Amniotic stem cell (primary cell): ENCODE measurements at places on chromosomes 13 and 19.
A peak's percentile ranks its signal among the peaks of the same experiment; 100 is the strongest.

GRCh38 chr19:57071444-57071843 lies 48.3 kb upstream of the USP29 start:
- no peak for DNase-seq

DNA sequence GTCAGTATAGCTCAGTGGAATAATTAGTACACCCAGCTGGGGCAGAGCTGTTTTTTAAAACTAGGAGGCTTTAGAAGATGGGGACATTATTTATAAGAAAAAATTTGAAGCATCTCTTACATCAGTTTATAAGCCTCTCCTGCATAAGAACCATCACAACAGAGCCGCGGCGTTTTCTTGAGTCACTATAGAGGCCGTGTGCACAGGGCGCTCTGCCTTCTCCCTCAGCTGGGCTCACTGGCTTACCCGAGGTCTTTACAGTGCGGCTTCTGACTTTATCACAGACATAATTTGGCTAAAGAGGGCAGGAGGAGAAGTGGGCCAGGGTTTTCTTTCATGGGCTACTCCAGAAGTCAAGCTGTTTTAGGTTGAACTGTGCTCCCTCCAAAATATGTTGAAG lies 135.5 kb upstream of the RNF113B start:
- DNase-seq: no peak

GRCh38 chr19:35247526-35248309 lies 1.1 kb upstream of the LSR start:
- DNase-seq: no peak

GRCh38 chr19:56080669-56081401 lies 40.3 kb downstream of the ZNF787 start:
- peak; percentile 54 for DNase-seq

- peak; percentile 84 for DNase-seq
Measured at GRCh38 chr19:35612559-35613321, at the start of gene HAUS5. Gene HAUS5, plus strand, starts transcription at chr19:35612735. Its CDS starts 60 bp downstream, at chr19:35612795.

DNA sequence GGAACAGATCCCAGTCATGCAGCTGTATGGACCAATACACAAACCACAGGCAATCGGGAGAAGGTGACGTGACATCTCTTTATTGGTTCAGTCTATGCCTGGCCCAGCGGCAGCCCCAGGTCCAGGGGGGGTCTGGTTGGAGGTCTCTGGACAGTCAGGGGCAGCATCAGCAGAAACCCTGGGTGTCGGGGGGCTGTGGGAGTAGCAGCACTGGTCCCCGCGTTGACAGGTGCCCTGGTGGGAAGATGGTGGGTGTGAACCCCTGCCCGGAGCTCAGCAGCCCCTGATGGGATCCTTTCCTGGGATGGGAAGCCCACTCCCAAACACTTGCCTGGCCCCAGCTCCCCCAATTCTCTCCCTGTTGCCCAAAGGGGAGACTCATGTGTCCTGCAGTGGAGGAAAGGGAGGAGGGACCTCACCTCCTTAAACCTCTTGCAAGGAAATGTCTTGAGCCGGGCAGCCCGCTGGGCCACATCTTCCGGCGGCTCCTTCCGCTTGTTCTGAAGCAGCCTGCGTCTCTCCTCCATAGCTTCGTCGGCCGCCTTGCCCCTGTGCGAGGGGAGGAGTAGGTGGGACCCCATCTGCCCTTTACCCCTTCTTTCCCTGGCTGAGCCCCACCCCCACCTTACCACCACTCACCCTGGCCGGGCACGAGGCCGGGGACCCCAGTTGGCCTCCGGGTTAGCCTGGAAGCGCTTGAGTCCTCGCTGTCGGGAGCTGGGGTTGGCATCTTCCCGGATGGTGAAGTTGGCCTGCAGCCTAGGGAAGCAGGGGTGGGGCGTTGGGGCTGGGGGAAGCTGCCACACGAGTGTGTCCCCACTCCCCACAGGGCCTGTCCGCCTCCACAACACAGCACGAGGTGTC lies 2.4 kb upstream of the LYL1 start:
- no peak for DNase-seq

- no peak for DNase-seq
Measured at GRCh38 chr13:68987585-68987984, 1120.0 kb upstream of the ATXN8OS start.

GRCh38 chr19:6501740-6502648 lies at the start of gene TUBB4A:
Gene TUBB4A, minus strand, starts transcription at chr19:6502309. Its CDS starts 97 bp downstream, at chr19:6502212.
- DNase-seq: no peak

DNA sequence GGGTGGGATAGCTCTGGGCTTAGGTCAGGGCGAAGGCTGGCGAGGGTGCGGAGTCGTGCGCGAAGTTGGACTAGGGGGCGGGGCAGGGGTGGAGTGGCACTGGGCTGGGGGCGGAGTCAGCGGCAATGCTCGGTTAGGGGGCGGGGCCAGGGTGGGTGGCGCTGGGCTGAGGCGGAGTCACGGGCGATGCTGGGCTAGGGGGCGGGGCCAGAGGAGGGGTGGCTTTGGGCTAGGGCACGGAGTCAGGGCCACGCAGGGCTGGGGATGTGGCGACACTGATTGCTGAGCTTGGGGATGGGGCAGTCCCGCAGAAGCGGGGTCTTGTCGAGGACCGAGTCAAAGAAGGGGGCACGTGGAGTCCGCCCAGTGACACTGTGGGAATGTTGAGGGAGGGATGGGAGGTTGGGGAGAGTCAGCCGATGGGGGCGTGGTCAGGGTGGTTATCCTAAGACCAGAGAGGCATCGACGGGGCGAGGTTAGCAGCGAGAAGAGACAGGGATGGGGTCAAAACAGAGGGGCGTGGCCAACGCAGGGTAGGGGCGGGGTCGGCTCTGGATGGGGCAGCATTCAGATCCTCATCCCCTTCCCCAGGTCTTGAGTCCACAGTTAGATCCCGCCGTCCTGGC lies 8.7 kb downstream of the HOMER3 start:
- DNase-seq: no peak

- no peak for DNase-seq
Measured at GRCh38 chr19:22422211-22422610, at the start of gene ZNF98. Gene ZNF98, minus strand, starts transcription at chr19:22422346. Its CDS starts 122 bp downstream, at chr19:22422224.

DNA sequence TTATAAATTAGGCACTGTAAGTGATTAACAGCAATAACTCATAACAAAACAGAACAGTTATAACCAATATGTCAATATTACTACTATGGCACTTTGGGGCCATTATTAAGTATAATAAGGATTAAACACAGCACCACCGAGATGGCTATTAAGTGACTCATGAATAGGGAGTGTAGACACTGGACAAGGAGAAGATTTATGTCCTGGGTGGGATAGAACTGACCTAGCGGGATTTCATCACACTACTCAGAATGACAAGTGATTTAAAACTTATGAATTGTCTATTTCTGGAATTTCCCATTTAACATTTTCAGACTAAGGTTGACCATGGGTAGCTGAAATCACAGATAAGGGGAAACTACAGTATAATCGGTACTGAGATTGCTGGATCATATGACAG lies 79.0 kb upstream of the SLC7A1 start:
- DNase-seq: no peak

DNA sequence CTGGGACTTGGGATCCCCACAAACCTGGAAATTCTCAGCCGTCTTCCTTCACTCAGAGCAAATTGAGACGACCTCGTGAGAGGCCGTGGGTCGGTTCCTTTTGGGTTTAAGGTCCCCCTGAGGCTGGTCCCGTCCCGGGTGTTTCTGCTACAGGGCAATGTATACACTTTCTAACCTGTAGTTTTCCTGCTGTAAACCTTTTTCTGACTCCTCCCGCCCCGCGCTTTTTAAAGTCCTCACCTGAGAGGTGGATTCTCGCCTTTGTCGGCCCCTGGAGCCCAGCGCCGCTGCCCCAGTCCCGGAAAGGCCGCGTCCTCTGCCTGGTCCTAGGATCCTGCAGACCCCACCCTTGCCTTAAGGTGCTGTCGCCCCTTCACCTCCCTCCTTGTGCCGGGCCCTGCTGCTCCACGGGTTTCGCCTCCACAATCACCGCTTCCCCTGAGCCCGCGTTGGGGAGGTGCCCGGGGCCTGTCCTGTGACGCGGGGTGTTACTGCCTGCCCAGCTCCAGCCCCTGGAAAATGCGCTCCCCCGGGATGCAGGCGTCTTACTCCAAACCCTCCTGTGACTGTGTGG lies 391 bp downstream of the ZNF761 start:
- DNase-seq: no peak

GRCh38 chr13:51740698-51741097 lies 63.3 kb downstream of the DHRS12 start:
- DNase-seq: no peak

GRCh38 chr13:66036024-66036614 lies 1194.0 kb downstream of the PCDH9 start:
- DNase-seq: no peak

DNA sequence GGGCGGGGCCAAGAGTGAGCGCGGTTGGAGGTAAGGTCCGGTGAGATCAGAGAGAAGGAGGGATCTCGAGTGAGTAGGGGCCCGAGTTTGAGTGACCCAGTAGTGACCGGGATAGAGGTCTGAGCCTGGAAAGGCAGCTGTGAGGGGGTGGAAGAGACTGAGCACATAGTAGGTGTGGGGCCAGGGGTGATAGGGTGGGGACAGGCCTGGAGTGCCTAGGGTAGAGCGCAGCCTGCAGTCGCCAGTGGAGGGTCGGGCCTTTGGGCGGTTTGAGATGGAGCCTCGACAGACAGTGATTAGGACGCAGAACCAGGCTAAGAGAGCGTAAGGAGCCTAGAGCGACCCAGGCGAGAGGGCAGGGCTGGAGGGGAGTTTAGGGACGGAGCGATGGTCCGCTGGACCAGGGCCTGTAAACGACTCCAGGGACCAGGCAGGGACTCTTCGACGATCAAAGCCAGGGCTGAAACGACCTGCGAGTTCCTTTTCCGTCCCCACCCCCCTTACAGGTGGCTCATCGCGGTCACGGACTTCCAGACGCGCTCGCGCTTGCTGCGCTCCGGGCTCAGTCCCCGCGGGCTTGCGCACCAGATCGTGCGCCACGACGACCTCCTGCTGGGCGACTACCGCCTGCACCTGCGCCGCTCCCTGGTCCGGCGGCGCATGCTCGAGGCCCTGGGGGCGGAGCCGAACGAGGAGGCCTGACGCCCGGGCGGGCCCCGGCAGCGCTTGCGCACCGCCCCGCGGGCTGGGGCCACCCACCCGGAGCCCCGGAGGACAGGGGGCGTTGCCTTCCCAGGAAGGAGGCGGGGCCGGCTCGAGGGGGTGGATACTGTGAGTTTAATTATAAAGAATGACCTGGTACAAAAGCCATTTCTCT lies 9.4 kb downstream of the C19orf81 start:
- DNase-seq: no peak

GRCh38 chr19:14432791-14433553 lies at the start of gene PKN1:
Gene PKN1, plus strand, starts transcription at chr19:14433306. Its CDS starts 216 bp downstream, at chr19:14433522.
- DNase-seq: no peak

- no peak for DNase-seq
Measured at GRCh38 chr19:19205416-19206410, 2.5 kb upstream of the NR2C2AP start.

DNA sequence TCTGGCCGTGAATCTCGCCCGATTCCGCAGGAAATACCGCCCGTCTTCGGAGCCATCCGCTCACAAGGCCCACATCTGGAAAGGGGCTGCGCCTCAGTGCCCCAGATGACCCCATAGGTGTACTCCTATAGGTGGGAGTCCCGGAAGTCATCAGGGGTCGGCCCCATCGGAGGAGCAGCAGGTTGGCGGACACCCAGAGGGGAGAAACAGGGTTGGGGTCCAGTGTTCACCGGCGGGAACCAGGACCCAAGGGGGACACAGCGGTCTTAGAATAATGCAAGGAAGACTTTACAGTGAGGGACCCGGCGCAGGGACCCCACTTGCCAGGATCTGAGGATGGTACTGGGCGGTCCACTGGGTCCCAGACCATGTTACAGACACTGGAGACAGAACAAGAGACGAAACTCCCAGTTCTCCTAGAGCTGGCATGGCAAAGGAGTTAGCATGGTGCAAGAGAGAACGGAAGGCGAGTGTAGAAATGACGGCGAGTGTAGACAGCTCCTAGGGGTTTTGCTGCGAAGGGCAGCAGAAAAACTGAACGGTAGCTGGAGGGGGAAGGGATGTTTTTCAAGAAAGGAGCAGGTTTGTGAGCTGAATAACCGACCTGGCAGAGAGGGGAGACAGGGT lies 4.2 kb upstream of the RGL3 start:
- no peak for DNase-seq

GRCh38 chr13:48489666-48490065 lies 43.2 kb downstream of the RCBTB2 start:
- DNase-seq: no peak

GRCh38 chr19:45526143-45526542 lies 18.9 kb downstream of the VASP start:
- DNase-seq: no peak

- no peak for DNase-seq
Measured at GRCh38 chr13:46561691-46562090, 8.7 kb downstream of the LRCH1 start.

DNA sequence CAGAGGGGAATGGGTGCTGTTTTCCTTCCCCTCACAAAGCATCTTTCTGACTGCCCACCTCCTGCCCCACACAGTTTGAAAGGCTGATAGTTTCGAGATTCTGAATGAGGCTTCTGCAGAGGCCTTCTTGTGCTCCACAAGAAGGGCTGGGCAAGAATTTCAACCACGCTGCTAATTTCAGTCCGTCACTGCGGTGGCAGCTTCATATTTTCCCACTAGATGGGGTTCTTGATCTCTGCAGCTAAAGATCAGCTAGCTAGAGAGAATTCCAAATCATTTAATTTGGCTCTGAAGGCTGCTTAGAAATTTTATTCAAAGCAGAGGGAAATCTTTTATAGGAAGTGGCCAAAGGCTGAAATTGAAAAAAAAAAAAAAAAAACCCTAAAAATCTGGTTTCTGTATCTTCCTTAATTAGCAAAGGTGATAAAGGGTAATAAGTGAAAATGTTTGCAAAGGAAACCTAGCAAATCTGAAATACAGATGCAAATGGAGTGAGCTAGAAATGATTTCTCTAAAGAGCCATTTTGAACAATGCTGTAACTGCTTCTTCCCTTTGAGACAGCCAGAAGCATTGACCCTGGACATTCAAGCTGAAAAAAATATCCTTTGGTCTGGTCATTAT lies 38.0 kb upstream of the C13orf42 start:
- peak; percentile 26 for DNase-seq

GRCh38 chr13:37226971-37227370 lies 121.5 kb upstream of the CSNK1A1L start:
- DNase-seq: peak; percentile 7

GRCh38 chr13:33590936-33591335 lies 227.0 kb upstream of the RFC3 start:
- no peak for DNase-seq

DNA sequence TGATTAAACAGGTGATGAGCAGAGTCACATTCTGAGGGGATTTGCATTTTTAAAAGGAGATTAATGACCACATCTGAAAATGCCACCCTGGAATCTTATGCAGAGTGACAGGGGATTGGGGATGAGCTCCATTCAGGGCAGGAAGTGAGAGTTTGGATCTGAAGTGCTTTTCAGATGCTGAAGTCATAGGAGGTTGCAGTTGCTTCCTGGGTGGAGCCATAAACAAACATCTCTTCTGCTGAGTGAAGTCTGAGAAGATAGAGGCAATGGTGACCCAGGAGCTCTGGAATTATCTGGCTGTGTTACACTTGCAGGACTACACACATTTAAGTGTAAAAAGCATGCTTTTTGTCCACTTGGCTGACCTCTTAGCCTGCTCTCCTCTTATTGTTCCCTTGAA lies 51.4 kb upstream of the PSG8 start:
- no peak for DNase-seq

- no peak for DNase-seq
Measured at GRCh38 chr13:43728421-43728820, 58.4 kb downstream of the ENOX1 start.

- DNase-seq: no peak
Measured at GRCh38 chr13:84294576-84294975, 412.3 kb upstream of the SLITRK1 start.

GRCh38 chr19:55459950-55460657 lies 1.3 kb downstream of the ISOC2 start:
- DNase-seq: no peak

GRCh38 chr13:28753208-28753892 lies 34.6 kb upstream of the SLC46A3 start:
- DNase-seq: peak; percentile 64
